ENCODE measurements at places on chromosomes 1 and 21.

DNA sequence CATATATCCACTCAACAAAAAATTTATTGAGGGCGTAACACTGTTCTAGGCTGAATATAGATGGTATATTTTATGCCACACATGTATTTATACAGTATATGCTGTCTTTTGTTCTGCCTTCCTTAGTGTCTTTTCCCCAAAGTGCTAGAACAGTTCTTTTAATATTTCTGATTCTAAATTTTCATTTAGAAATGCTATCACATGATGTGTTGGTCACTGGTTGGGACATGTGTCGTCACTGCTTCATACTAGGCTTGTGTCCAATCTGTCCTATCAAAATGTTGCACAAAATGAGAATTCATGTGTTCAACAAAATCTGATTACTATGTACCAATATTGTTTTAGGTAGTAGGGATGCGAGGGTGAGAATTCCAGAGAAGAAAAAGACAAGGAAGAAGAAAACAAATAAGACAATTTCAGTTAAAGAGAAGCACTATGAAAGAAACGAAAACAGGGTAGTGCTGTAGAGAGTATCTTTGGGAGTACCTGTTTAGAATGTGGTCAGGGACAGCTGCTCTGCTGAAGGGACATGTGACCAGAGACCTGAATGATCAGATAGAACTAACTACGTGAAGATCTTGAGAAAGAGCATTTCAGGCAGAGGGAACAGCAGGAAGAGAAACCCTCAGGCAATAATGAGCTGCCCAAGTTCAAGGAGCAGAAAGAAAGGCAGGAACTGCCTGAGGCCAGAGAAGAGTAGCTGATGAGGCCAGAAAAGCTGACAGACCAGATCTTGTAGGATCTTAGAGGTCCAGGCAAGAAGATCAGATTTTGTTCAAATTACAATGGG is 1.3 kb downstream of the KMO start:
- DNase-seq: peak; percentile 10

GRCh38 chr1:76191561-76191960 is 117.0 kb downstream of the ST6GALNAC3 start:
- no peak for DNase-seq

GRCh38 chr1:27525296-27526272 is 35.6 kb upstream of the WASF2 start:
- peak; percentile 97 for DNase-seq

- no peak for DNase-seq
Measured at GRCh38 chr1:246629976-246630375, 63.7 kb downstream of the CNST start.

GRCh38 chr1:45200906-45201500 is 5.4 kb downstream of the ZSWIM5 start:
- no peak for DNase-seq

- no peak for DNase-seq
Measured at GRCh38 chr1:11116318-11116717, 16.6 kb upstream of the EXOSC10 start.

DNA sequence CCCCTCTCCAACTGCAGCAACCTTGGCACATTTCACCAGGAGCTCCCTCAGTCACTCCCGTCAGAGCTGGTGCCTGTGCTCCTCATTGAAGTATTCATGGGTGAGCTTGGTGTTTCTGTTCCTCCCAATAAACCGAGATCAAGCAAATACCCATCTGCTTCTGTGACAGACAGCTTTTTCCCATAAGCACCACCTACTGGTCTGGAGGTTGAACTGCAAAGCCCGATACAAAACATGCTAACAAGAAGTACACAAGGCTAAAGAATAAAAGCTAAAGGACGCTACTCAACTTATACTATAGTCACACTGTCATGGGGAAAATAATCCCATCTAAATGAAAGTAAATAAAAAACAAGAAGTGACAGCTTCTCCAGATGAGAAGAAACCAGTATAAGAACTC is 111.9 kb upstream of the C21orf91 start:
- peak; percentile 32 for DNase-seq

GRCh38 chr1:32051706-32052105 is 21.0 kb upstream of the TMEM39B start:
- DNase-seq: no peak

GRCh38 chr1:176515310-176515709 is 52.3 kb downstream of the PAPPA2 start:
- DNase-seq: no peak

GRCh38 chr1:50610563-50610962 is 187.3 kb upstream of the DMRTA2 start:
- no peak for DNase-seq

GRCh38 chr1:23062271-23062670 is 43.0 kb downstream of the KDM1A start:
- no peak for DNase-seq

GRCh38 chr1:152050886-152051675 is 14.3 kb upstream of the S100A11 start:
- peak; percentile 39 for DNase-seq

DNA sequence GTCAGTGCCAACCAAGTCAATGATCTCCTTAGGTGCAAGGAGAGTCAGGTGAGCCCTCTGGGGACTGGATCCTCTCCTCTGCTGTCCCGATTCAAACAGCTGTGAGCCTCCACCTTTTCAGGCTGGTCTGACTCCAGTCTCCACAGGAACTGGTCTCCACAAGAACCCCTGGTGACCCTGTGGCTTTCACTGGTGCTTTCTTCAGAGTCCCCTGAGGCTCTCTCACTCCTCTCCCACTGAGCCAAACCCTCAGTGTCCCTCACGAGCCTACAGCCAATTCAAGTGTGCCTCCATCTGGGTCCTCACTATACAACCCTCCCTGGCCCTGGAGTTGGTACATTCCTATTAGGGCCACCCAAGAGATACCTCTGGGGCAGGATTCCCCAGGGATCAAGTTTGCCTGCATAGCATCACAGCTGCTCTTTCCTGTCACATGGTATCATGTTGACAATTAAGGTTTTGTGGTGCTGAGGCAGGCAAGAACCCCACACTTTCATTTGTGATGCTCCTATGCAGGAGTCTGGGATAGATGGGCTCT is 5.2 kb upstream of the NGF start:
- DNase-seq: no peak

- DNase-seq: peak; percentile 81
Measured at GRCh38 chr21:34510148-34511142, 1.6 kb downstream of the KCNE1 start.

DNA sequence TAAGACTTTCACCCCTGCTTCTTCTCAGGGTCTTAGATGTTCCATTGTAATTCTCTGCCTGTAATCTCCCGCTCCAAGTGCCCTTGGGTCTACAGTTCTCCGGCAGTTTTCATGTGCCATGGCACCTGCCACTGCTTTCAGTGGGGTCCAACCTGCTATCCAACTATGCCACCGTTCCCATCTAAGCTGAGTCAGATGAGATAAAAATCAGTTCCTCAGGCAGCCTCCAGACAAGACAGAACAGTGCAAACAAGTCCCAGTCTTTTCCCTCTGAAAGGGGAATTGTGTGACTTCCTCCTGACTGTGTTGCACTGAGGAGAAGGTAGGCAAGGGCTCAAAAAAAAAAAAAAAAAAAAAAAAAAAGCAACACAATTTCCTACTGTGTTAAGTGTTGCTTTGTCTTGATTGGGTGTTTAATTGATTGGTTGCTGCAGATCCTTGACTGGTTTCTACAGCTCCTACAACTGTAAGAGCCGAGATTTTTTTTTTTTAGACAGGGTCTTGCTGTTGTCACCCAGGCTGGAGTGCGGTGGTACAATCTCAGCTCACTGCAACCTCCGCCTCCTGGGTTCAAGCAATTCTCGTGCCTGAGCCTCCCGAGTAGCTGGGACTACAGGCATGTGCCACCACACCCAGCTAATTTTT is 50.7 kb downstream of the EBNA1BP2 start:
- DNase-seq: no peak

DNA sequence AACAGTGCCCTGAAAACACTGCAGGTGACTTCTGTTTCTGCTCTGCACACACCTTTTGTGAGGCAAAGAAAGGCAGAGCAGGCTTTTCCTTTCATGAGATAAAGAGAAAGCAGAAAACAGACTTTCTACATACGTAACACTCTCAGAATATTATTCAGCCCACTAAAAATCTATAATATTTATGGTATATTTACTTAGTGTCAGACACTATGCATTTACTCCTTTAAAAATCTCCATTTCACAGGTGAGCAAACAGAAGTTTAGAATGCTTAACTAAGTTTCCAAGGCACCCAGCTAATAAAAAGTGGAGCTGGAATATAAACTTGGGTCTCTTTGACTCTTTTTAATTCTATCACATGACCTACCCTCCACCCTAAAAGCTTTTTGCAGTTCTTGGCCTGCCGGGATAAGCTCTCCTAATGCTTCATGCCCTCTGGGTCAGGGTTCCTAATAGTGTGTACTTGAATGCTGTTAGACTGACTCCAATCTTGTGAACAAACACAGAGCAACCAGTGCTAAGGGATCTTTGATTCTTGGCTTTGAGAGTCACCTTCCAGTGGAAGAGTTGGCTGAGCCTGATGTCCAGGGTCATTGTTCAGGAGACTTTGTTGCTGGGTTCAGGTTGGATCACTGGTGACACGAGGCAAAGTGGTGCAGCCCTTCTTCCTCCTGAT is 27.2 kb downstream of the PROK1 start:
- no peak for DNase-seq

DNA sequence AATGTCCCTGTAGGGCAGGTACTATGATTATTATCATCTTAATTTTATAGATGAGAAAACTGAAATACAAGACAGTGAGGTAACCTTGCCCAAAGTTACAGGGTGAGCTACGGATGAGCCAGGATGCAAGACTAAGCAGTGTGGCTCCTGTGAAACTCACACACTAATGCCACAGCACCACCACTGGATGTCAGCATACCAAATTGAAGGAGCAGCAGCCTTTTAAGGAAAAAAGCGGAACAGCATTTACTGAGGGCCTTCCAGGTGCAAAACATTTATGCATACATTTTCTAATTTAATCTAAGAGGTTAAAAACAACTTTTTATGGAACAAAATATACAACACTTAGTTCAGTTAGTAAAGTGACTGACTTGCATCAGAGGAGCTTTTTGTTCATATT is 41.7 kb downstream of the SEC16B start:
- DNase-seq: no peak

- DNase-seq: peak; percentile 69
Measured at GRCh38 chr1:1407636-1408318, 684 bp upstream of the MRPL20 start.

DNA sequence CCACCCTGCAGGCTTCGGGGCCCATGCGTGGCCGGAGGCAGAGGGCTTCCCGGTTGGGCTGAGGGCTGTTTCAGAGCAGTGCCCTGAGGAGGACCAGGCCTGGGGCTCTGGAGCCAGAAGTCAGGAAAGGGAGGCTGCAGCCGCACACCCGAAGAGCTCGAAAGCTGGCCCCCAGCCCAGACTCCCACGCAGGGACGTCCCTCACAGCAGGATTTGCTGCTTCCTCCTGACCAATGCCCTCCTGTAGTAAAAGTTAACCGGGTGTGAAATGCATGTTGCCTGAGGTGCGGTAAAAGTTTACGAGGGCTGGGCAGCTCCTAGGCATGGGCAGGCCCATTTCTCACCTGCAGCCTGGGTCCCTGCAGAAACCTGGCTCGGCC is 101.5 kb upstream of the ARHGEF16 start:
- DNase-seq: no peak

DNA sequence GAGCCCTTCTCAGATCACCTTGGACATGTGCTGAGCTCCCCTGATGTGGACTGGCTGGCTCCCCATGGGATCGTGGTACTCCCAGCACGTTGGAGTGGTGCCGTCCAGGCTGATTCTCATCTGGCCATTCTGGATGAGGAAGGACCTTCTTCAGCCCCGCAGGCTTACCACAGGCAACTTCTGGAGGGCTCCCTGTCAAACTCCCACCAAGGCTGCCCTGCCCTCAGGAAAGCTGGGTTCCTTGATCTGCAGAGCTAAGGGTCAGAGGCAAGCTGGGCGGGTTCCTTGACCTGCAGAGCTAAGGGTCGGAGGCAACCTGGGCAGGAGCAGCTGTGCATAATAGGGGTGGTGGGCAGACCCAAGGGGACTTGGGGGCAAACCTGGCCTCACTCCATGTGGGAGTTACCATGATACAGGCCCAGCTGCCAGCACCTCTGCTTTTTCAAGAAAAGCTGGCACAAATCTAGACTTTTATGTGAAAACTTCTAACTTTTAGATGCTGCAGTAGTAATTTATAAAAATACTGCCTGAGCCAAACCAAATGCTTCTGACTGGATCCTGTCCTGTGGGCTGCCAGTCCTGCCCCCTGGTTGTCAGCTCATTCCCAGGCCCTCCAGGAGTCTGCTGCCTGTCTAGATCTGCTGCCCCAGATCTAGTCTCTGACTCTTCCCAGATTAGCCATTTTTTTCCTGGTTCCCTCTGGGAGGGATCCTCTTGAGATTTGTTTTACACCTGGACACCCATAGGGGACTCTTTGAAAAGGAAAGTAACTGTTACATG is 5.6 kb upstream of the THEM5 start:
- no peak for DNase-seq

DNA sequence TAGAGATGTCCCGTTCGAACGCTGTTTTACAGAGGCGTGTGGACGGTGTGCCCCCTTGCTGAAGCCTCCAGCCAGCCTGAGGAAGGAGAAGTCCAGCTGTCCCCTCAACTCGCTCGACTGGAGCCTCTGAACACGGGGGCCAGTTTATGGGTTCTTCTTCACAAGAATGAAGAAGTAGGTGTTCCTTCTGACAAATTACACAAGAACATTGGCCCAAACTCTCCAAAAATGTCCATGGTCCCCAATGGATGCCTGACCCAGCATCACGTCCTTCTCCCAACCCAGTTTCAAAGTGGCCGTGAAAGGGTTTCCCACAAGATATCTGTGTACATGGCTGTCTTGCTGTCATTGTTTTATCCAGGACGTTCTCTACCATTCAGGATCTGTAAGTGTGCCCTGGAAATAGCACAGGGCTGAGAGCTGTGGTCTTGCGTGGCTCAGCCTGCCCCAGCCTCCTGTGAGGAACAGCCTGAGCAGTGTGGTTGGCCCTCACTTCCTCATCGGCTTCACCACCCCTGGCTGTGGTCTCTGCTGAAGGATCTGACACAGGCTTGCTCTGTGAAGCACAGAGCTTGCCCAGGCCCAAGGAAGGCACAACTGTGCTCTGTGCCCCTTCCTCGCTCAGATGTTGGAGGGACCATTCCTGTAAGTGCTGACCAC is 1.0 kb upstream of the S100B start:
- DNase-seq: peak; percentile 95

DNA sequence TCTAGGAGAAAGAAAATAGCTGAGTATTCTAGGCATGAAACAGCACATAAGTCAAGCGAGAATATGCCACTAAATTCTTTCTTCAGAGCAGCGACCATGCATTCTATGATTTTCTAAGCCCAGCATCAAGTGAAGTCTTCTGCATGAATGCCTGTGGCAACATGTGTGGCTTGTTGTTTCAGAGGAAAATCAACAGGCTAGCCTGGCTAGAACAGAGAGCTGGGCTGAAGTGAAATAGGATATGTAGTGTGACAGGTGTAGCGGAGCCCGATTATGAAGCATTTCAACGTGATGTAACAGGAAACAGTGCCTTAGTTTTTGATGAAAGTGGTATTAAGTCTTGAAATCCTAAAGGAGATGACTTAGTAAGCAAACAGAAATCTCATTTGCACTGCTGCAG is 7.0 kb downstream of the CSDE1 start:
- no peak for DNase-seq

- no peak for DNase-seq
Measured at GRCh38 chr1:30678209-30678608, 45.2 kb downstream of the MATN1 start.

All from hematopoietic multipotent progenitor cell treated with erythropoietin and hydrocortisone succinate and interleukin-3 and kit ligand, for 4 days (in vitro differentiated cells).